ENCODE measurements at places on chromosomes 6 and 20. TPM values are rescaled to one million over a fixed set of nuclear protein-coding genes. Genes with fewer than 3 reads are reported as not detected.

KDM1B gene
- 14.3 TPM for total RNA-seq

MAP1LC3A gene
- 1.5 TPM for total RNA-seq

GRCh38 chr6:39078695-39079094 is 30.1 kb downstream of the GLP1R start:
- DNase-seq = no peak

DNA sequence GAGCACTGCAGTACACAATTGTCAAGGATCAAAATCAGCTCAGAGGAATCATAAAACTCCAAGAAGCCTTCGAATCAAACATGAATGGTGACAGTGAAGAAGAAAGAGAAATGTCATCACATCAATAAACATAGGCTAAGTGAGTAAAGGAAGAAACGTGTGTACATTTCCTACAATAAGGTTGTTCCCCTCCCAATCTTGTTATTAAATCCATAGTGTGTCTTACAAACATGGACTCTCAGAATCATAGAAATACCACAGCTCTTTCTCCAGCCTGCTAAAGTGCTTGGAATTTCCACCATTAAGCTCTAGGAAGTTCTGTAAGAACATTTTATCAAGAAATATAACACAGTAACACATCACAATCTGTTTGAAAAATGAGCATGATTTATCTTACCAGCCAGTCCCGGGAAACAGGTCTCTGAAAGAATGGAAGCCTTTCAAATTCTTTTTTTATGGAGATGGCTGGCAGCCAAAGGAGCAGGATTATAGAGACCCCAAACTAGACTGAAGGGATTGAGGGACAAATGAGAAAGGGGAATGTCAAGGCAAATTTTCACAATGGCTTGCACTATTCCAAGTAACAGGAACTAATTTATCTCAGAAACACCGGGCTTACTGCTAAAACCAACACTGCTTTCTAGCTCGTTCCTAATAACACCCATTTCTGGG is 4.5 kb upstream of the TNFAIP3 start:
- DNase-seq = no peak

MAP3K7 gene
- total RNA-seq = 16.8 TPM

LTB gene
- not detected for total RNA-seq

DUSP15 gene
- 1.9 TPM for total RNA-seq

GRCh38 chr6:378958-379409 is 12.6 kb upstream of the IRF4 start:
- no peak for DNase-seq

Measured in Daoy (cell line).